ENCODE measurements at places on chromosomes 4 and X. TPM values are rescaled to one million over a fixed set of nuclear protein-coding genes. Genes with fewer than 3 reads are reported as not detected.

- peak; percentile 91 for DNase-seq
Observed at GRCh38 chr4:98430708-98431403, 169.7 kb downstream of the RAP1GDS1 start.

GRCh38 chr4:101071241-101071640, 276.1 kb downstream of the PPP3CA start:
- DNase-seq, result no peak

GRCh38 chr4:168540503-168541265, 43.8 kb downstream of the PALLD start:
- DNase-seq, result no peak

DNA sequence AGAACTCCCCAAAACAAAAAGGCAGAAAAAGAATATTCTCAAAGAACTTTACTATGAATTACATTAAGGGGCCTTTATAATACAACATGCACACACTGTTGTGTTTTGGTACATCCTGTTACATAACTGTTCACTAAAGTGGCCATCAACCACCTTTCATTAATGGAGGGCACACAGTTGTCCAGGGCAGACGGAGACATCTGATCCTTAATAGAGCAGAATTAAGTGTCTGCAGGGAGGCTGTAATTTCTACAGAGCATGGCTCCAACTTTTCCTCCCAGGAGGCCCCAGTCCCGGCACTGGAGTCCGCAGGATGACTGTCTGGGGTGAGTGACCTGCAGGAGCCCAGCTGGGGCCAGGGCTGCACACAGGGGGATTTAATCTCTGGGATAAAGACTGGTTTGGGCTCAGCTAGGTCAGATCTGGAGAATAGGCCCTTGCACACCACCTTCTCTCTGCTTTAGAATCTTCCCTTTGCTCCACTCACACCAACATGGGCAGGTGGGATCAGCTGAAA, 233.4 kb downstream of the MAML3 start:
- no peak for DNase-seq

GRCh38 chr4:115763051-115763450, 649.6 kb upstream of the NDST4 start:
- DNase-seq, result no peak

DNA sequence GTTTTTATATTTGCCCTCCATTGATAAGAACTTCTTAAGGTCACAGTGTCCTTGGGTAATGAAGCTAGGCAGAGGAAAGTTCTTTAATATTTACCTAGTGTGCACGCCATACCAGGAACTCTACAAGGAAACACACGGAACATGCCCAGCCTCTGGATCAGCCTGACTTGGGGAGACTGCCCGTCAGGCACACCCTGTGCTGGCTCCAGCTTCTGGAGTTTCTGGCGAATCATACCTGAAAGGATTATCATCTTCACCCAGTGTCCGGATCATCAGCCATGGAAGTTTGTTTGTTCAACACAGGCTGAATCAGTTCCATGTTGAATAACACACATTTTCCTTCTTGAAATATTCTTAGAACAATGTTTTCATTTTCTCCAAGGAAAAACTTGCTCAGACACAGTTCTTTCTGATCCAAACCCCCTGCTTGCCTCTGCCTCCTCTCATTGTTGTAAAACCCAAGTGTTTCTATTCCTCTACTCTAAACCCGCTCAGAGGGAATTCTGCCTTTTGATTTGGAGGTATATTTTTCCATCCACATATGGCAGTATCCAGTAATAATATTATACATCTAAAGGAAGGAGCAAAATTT, 176.7 kb downstream of the SHROOM3 start:
- DNase-seq, result peak; percentile 80

DNA sequence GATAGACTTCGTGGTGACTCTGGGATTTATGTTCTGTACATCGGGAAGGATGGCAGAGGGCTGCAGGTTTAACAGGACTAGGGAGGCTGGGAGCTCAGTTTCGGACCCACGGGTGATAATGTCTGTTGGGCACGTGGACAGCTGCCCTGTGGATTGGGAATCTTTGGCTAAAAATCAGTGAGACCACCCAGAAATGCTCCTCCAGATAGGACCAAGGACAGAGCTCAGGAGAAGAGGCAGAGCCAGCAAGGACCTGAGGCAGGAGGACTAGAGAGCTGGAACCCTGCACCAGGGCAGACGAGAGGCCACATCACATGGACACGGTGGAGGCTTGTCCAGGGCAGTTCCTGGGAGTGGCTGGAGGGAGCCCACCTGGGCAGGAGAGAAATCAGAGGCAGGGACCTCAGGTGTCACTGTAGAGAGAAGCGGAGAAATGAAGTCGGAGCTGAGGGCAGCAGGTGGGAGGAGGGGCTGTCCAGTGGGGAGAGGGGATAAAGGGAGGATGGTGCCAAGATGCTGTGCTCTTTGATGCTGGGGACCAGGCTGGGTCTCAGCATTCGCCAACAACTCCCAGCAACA, 79.2 kb downstream of the CPZ start:
- DNase-seq, result no peak

- DNase-seq, result no peak
Observed at GRCh38 chrX:133818019-133818418, 167.4 kb downstream of the GPC3 start.

- no peak for DNase-seq
Observed at GRCh38 chrX:10074241-10074941, 82.4 kb upstream of the CLCN4 start.

DNA sequence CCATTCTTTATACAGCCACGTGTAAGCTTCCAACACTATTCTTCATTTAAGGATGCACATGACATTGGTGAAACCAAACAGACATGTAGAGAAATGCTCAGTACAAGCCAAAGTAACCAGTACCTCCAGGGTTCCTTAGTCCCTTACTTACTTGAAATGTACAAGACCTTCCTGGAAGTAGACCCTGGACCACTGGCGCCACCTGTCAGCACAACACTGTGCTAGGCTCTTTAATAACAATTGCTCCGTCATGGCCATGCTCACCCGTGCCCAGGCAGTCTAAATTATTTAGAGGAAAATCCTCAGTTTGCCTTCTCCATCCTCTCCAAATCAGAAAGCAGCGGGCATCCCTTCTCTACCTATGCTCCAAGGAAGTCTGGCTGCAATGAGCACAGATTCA, 52.7 kb downstream of the ADGRA3 start:
- no peak for DNase-seq

DNA sequence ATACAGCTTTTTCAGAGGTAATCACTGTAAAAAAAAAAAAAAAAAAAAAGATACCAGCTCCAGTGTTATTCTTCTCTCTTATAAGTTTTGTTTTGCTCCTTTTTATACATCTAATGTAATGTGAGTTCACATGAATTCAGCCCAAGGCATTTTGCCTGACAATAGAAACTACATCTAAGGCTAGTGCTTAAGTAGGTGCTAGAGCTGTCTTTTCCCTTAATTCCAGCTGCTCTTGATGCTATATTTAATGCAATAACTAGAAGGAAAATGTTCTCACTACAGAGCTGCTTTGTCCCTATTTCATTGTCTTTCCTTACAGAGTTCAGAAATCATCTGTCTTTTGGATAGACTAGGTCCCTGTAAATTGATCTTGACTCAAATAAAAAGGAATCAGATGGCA, 150.1 kb downstream of the NAA11 start:
- no peak for DNase-seq

DNA sequence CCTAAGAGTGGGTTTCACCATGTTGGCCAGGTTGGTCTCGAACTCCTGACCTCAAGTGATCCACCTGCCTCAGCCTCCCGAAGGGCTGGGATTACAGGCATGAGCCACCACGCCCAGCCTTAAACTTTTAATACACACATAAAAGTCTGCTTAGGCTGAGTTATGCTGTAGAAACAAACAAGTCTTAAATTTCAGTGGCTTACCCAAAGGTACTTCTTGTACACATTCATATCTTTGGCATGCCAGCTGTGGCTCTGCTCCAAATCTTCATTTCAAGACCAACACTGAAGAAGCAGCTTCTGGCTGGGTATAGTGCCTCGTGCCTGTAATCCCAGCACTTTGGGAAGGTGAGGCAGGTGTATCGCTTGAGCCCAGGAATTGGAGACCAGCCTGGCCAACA, 80.3 kb downstream of the PPEF2 start:
- peak; percentile 23 for DNase-seq

DNA sequence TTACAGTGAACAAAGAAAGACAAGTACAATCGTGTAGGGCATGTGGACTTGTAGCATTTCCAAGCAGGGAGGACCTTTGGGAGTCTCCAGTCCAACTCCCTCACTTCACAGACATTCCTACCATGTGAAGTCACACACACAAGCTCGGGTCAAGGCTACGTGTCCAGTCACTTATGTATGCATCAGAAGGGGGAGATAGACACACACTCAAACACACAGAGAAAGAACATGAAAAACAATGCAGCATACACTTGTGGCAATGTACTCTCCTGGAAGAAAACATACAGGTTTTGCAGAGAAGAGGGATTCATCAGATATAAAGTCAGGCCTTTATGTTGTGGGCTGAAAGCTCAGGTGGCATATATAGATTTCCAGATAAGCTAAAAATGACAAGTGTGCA, 136.1 kb upstream of the MID1 start:
- DNase-seq, result peak; percentile 85

DNA sequence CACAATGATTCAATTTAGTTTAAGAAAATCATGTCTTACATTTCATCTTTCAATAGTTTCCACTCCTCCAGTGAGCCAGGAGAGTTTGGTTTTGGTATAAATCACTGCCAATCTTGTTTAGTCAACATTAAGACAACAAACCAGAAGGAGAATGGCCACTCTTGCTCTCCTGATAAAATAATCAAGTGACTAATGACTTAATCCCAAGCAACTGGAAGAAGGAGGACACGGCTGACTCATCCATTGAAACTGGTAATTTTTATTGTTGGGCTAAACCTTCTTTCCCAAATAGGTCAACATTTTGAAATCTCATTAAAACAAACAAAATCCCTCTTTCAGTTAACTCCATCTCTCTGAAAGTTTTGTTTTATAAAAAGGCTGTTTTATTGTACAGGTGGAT, 230.2 kb downstream of the CLCN4 start:
- DNase-seq, result peak; percentile 55

GRCh38 chr4:907691-908425, 24.3 kb downstream of the GAK start:
- DNase-seq, result no peak

DNA sequence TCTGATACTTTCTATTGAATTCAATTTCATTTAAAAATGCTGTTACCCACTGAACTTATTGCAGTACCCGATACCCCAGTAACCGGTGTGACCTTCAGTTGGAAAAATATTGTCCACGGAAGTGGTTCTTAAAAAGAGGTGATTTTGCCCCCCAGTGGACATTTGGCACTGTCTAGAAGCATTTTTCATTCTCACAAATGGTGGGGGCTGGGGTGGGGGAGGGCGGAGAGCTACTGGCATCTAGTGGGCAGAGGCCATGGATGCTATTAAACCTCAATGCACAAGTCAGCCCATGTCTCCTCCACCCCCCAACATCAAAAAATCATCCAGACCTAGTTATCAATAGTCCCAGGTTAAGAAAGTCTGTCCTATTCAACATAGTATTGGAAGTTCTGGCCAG, 19.6 kb upstream of the CHM start:
- DNase-seq, result no peak

DNA sequence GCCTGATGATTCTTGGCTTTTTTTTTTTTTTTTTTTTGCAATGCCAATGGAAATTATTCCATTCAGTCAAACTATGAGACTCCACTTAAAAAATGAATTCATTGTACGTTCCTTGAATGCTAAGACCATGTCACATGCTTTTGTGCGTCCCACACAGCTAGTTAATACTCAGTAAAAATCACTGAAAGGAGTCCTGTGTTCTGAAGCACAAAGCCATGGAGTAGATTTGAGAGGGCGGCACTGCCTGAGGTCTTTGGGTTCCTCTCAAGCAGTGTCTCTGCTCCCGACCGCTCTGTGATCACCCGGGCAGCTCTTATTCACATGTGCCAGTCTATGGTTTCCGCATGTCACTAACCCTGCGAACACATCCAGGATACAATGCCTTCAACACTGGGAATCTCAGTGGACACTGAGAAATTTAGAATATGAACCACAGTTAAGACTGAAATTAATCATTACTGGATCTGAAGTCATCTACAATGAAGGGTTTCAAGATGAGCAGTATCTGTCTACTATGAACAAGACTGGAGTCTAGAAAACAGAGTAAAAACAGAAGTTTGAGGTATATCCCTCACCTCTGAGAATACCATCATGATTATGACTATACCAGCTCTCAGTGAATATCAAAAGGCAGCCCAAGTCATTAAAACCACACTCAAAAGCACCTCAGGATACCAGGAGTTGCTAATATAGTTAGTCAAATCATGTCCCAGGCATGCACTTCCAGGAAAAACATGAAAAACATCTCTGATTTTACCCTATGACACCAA, 193.0 kb downstream of the MGST2 start:
- no peak for DNase-seq

DNA sequence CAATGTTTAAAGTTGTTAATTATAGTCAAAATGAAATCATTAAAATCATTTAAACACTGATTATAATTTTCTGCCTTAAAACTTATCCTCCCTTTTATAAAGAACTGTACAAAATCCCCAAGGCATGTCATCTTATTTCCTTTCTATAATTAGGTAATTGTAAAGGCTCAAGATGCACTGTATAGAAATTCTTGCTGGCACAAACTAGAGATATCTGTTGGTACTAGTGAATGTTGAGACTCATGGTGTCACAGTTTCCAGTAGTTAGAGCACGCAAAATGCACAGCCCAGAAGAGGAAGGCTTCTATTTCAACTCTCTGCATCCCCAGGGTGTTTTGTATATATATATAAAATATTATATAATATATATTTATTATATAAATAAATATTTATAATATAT, 22.7 kb upstream of the PLA2G12A start:
- no peak for DNase-seq

DNA sequence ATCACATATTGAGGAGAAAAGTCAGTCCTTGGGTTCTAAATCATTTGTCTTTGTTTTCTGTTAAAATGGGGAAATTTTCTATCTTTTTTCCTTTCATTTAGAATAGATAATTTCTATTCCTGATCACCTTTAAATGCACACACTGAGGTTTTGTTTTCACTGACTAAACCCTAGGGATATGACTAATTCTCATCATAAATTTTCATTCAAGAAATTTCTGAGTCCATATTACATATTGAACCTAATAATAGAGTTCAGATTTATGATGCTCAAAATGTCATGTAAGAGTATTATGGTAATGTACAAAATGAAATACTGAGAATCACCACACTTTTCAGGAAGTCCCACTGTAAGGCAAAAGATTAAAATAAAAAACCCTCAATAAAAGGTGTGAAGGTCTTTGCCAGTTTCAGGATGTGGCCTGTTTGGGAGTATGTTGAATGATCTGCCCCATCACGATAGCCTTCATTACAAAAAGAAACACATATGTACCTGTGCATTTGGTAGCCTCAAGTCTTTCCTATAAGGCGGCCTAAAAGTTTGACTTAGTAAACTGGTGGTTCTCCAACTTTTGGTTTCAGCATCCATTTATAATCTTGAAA, 49.4 kb downstream of the LEF1 start:
- no peak for DNase-seq

TEX11 gene
- total RNA-seq, result not detected

TLR1 gene
- not detected for total RNA-seq

GAGE12E gene
- not detected for total RNA-seq

TLR6 gene
- 3.4 TPM for total RNA-seq

CXCL13 gene
- total RNA-seq, result not detected

Data from GM23248 (cell line).